ENCODE measurements at places on chromosomes 5 and 9. TPM values are rescaled to one million over a fixed set of nuclear protein-coding genes. Genes with fewer than 3 reads are reported as not detected.

DNA sequence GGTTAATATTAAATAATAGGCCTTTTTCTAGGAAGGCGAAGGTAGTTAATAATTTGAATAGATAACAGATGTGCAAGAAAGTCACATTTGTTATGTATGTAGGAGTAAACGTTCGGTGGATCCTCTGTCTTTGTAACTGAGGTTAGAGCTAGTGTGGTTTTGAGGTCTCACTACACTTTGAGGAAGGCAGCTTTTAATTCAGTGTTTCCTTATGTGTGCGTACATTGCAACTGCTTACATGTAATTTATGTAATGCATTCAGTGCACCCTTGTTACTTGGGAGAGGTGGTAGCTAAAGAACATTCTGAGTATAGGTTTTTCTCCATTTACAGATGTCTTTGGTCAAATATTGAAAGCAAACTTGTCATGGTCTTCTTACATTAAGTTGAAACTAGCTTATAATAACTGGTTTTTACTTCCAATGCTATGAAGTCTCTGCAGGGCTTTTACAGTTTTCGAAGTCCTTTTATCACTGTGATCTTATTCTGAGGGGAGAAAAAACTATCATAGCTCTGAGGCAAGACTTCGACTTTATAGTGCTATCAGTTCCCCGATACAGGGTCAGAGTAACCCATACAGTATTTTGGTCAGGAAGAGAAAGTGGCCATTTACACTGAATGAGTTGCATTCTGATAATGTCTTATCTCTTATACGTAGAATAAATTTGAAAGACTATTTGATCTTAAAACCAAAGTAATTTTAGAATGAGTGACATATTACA is 45.7 kb downstream of the TGFBR1 start:
- no peak for DNase-seq

DNA sequence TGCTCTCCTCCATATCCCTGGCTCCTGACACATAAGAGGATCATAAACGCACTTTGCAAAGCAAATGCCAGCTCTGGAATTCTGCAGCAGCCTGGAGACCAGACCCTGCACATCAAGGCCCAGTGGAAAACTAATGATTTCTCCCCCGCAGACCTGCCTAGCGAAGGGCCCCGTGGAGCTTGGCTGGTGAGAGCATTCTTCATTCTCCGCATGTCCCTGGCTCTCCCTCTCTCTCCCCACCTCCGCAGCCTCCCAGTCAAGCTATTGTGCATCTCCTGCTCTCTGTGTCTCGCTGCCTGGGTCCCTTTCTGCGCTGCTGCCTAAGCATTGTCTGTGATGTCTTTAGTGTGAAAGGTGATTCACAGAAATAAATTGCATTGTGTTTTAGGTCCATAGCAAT is 46.7 kb downstream of the GRIA1 start:
- no peak for DNase-seq

DNA sequence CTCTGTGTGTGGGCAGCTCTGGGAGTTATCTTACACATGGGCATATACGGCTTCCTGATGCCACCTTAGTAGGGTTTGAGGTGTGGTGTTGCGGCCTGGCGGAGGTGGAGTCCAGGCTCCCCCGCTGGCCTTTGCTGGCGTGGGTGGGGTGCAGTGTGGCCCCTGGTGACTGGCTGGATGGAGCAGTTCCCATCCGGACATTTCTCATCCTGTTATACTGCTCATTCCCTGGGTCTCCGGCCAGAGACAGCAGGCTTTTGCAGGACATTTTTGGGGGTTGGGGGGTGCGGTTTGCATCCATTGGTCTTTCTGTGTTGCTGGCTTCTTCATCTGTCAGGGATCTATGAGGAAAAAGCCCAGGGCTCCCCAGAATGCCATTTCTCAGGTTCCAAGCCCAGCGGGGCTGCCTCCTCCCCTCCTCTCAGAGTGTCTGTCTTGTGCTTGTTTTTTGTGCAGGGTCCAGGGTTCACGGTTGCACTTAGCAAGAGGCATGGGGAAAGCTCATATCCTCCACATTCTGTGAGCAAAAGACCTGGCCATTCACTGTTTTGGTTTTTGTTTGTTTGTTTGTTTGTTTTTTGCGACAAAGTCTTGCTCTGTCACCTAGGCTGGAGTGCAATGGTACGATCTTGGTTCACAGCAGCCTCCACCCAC is 22.3 kb downstream of the NDUFS6 start:
- no peak for DNase-seq

GRCh38 chr9:20377790-20378189 is 244.5 kb downstream of the MLLT3 start:
- DNase-seq: no peak

DNA sequence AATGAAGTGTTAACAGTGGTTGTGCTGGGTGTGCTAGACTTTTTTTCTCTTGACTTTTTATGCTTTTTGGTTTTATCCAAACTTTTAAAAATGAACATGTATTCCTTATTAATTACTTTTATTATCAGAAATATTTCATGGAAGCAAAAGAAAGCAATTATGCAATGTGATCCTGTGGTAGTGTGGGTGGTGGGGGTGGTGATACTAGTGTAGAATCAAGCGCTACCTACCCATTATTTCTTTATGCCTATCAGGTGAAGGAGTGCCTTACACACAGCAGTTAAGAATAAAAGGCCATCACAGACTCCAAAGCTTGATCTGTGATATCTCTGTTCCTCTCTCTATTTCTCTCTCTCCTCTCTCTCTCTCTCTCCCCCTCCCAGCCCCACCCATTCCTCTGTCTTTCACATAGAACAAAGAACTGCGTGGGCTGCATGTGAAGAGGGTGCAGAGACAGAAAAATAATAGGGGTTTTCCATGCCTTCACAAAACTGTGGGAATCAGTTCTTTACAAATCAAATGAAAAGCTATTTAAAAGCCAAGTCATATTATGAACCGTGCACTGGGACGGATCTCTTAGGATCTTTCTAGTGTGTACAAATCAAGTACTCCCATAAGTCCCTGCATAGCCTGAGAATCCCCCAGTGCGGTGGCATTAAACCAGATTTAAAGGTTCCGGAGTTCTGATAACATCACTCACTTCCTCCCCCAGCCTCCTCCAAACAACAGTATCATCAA is 351.2 kb downstream of the RAB3C start:
- no peak for DNase-seq

GRCh38 chr5:10639846-10640368 is 76.0 kb downstream of the ANKRD33B start:
- no peak for DNase-seq

DNA sequence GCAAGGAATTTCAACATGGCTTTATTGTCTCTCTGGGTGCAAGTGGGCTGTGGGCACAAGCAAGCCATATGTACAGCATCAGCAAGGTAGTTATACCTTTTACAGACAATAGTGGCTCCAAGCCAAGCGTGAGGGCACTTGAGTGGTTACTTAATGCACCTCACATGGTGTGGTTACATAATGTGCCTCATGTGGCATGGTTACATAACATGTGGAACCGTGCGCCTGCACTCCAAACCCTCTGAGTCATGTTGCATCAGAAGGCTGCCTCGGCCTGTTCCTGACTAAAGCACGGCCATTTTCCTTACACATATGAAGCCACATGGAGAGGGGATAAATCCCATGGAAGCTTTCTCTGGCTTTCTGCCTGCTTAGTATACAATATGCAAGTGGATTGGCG is 150.9 kb downstream of the OSTF1 start:
- DNase-seq: no peak

DNA sequence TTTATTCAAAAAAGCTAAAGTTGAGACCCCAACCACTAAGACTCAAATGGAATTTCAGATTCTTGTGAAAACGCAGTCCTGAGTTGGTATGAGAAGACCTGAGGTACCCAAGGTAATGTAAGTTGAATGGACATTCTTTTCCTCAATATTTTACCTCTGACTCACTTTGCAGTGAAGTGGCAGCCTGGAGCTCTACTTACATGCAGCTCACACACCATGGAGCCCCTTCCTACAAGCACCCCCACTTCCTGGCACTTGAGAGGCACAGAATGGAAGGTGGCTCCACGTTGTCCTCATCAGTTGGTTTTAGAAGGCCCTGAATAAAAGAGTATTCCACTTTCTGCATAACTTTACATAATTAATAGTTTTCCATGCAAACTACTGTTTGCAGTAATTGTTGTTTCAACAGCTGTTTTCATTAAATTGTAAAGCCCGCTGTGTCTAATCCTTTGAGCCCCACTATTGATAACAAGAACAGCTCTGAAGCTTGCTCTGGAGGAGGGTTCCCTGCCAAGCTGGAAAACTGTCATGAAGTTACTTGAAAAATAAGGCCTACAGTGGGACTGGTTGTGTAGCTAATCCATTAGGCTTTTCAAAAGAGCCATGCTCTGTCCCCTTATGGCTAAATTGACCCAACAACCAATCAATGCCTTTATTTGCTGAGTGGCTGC is 102.2 kb upstream of the SPATA31D4 start:
- no peak for DNase-seq

- DNase-seq: no peak
Observed at GRCh38 chr9:105118636-105119035, 125.8 kb upstream of the SLC44A1 start.

DNA sequence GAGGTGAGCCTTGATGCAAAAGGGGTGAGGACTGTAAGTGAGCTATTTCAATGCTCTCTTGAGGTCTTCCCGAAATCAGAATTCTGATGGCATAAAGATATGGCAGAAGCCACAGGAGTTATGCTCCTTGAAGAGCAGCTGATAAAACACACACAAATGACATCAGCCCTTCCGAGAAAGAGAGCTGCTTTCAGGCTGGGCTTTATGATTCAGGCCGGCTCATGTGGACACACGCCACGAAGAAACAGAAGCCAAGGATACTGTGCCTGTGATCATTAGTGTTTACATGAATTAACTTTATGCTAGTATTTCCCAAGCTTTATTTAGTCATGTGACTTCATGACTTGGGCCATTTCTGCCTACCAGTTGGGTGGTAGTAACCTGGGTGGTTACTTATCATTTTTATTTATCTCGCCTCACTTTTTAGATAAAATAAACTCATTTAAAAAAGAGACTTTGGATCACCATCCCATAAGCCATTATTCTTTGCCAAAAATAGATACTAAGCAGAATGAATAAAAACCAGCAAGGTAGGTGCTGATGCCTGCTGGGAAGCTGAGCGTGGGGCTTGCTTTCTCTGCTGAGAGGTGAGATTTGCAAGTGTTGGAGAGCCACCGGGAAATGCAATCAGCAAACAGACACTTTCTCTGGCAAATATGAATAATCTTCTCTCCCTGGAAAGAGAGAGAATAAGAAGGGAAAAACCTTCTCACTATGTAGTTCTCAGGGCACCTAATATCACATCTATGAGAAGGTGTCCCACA is 73.0 kb upstream of the SLC25A51 start:
- DNase-seq: no peak

DNA sequence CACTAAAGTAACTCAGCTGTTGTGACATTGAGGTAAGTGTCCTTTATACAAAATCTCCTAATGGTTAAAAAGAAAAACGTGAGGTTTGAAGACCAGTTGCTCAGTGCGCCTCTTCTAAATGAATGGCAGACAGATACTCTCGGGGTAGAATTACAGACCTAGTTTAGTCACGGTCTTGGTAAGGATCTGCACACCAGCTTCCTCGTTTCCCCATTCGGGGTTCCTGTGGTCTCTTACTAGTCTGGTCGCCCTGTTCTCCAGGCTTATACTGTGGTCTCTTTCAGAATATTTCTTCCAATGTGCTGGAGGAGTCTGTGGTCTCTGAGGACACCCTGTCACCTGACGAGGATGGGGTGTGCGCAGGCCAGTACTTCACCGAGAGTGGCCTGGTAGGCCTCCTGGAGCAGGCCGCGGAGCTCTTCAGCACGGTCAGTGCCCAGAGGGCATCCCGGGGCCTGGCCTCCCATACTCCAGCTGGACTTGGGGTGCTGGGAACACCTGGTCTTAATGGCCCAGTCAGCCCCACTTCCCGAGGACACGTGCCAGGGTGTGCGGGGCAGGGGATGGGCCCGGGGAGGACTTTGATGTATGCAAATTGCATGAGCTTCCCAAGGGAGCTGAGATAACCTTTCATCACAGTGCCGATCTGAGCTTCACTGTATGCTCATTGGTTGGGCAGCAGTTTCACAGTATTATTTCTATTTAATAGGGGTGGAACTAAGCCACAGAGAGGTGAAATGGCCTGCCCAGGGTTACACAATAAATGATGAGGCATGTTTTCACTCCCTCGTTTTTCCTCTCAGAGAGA is 224.5 kb downstream of the DOCK8 start:
- DNase-seq: no peak

- DNase-seq: no peak
Observed at GRCh38 chr9:71796100-71796767, 27.9 kb upstream of the CEMIP2 start.

DNA sequence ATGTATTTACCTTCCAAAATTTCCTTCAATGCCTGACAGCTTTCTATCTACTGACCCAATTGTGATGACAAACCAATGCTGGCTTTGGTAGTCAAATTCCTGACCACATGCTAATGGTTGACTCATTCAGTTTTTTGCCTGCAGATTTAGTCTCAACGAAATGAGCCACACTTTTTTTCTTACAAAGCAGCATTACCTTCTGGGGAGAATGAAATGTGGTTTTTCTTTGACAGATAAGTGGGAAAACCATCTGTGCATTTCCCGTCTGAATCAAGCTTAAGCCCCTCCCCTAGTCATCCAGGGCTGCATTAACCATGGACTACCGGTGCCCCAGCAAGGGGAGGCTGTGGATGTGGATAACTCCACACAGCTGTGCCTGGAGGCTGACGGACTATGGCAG is 99.6 kb upstream of the TAF11L2 start:
- DNase-seq: no peak

- DNase-seq: no peak
Observed at GRCh38 chr9:83620841-83621636, 1.9 kb upstream of the IDNK start.

GRCh38 chr5:71810023-71810422 is 90.9 kb downstream of the CARTPT start:
- no peak for DNase-seq

- no peak for DNase-seq
Observed at GRCh38 chr5:79002374-79002773, 17.3 kb upstream of the ARSB start.

DNA sequence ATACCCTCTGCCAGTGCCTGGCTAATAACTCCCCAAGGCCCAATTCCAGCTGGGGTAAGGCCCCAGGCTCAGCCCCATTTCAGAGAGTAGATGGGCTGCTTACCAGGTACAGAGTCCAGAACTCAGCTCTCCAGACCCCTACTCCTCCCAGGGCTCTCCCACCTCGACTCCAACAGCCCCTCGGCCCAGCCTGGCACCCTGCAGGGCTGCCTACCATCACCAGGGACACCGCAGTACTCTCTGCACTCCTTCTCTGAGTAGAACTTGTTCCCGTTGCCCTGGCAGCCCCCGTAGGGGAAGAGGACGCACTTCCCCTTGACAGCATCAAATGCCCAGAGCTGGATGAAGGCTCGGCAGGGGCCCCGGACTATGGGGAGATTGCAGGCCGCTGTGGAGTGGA is 17.4 kb downstream of the AMBP start:
- no peak for DNase-seq

DNA sequence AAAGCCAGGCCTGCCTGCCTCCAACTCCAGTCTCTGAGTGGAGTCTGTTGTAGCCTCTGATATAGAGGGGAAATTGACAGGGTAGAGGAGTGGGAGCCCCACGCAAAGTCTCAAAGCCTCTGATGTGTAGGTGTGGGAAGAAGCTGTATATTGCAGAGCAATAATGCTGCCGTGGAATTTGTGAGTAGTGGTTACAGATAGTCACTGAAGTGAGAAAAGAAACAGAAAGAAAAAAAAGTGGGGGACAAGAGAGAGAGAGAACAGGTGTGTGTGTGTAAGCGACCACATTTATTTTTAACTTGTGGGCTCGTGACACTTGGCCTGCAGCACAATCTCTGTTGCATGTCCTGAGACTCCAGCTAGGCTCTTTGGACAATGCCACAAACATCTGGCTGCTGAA is 227.8 kb downstream of the NSG2 start:
- no peak for DNase-seq

ZNF366 gene
- not detected for total RNA-seq

THOC3 gene
- 34.6 TPM for total RNA-seq

SLCO6A1 gene
- total RNA-seq: 0.78 TPM

KCNT1 gene
- not detected for total RNA-seq

DOCK2 gene
- 11.6 TPM for total RNA-seq

All from osteocyte (in vitro differentiated cells).